ENCODE measurements at places on chromosomes 6 and 20.
A peak's percentile ranks its signal among the peaks of the same experiment; 100 is the strongest.

DNA sequence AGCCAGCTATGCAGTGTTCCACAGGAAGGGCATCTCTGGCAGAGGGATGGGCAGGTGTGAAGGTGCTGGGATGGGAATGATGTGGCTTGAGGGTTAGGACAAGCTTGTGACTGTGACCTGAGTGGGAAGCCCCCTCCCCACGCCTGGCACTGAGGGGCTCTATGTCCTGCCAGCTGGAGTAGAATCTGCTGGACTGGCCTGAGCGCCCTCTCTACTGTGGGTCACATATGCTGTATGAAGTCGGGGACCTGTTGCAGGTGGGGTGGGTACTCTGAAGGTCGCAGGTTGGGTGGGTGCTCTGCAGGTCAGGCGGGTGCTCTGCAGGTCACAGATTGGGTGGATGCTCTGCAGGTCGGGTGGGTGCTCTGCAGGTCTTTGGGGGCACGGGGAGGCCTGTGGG lies 20.3 kb downstream of the KCNG1 start:
- no peak for DNase-seq

- DNase-seq: no peak
Observed at GRCh38 chr6:38572186-38572813, 67.4 kb downstream of the BTBD9 start.

DNA sequence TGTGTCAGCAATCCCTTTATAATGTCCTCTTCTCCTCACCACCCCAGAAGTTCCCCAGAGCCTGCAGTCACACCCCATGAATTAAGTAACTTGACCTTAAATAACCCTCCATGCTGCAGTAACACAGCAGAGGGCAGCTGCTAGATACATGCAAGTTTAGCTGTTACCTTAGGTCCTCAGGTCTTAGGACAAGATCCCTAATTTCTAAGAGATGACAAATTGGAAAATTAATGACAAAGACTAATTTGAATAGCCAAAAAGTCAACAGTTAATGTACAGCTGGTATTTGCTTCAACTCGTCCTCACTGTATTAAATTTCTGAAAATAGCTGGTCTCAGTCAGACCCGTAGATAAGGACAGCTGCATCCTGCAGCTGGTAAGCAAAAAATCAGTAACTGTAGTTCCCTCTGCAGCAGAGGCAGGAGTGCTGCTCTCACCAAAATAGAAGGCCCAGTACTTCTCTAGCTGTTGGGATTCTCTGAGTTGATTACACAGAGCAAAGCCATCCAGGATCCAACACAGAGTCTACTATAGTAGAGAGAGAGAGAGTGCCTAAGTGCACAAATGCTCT lies 62.4 kb downstream of the TNFRSF21 start:
- DNase-seq: no peak

DNA sequence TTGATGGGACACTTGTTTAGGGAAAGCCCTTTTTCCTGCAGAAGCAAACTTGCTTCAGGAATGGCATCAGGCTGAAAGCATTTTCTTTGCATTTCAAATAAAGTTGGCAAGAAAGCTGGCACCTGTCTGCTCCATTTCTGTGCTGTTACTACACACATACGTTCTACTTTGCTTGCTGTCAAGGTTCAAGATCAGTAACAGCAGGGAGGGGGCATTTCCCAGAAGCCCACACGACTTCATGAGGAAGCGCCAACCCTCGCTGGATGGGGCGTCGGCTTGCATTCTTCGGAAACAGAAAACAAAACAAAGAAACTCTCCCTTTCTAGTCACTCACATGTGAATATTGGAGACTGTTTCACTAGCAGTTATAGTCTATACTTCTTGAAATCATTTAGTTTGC lies 46.4 kb downstream of the AKAP12 start:
- no peak for DNase-seq

- DNase-seq: no peak
Observed at GRCh38 chr6:30691208-30691847, 544 bp upstream of the NRM start.

- no peak for DNase-seq
Observed at GRCh38 chr6:148864941-148865340, 118.1 kb downstream of the UST start.

- no peak for DNase-seq
Observed at GRCh38 chr6:107275330-107275865, 160.1 kb upstream of the BEND3 start.

GRCh38 chr6:139409026-139409425 lies 34.6 kb upstream of the CITED2 start:
- DNase-seq: no peak

DNA sequence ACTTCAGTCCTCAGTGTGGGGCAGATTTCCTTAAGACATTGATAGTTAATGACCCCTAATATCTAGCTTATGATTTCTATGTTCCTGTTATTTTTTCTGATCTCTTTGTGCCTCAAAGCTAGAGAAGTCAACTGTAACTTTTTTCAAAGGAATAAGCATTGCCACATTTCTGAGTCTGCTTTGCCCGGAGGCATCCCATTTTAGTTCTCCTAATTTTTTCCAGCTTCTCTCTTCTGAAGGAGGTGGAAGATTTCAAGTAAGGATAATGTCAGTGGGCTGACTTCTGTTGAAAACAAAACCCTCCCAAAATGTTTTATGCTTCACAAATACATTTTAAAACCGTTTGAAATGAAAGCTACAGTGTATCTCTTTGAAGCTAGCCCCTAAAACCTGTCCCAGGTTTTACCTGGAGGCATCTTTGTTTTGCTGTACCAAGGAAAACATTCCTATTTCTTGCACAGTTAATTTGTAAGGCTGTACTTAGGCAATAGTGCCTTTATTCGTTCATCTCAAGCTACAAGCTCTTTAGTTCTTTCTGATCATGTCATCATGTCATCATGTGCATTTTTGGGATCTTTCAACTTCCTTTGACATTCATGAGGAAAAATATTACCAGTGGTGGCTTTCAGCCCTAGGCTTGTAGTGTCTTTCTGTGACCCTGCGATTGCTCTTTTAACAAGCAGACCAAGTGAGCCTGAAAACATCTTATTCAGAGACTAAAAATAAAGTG lies 45.7 kb downstream of the TSPYL4 start:
- DNase-seq: no peak

- DNase-seq: peak; percentile 74
Observed at GRCh38 chr6:143677891-143678791, at the start of gene PHACTR2. Gene PHACTR2 (plus strand): TSS chr6:143677965. CDS start chr6:143678164, 199 bp downstream.

DNA sequence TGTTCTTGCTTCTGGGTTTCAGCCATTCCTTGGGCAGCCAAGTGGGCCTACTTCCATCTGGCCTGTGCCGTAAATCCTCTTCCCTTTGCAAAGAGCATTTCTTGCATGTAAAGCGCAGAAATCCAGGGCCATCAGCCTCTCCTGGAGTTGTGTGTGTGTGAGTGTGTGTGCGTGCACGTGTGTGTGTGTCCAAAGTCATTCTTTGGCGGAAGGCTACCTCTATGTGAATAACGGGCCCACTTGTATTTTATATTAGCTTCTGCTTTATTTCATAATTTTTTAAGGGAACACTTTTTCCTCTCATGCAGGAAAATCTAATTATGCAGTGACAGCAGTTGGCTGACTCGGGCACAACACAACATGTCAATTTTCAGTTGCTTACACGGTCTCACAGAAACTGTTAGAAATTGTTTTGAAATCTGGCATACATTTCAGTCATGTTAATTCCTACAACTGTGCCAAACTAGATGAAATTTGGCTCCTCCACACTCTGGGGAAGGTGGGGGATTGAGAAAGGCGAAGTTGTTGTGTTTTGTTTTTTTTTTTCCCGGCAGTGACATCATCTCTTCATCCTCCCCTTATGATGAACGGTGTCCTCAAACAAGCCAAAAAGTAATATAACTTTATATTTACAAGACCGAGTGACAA lies 223.7 kb upstream of the TSHZ2 start:
- DNase-seq: no peak

Measured in cortex of kidney (tissue), 1 donor.